ENCODE measurements at places on chromosomes 4 and X.

- no peak for DNase-seq
These were observed 26.5 kb downstream of the ZNF81 start for GRCh38 chrX:47863187-47863586.

GRCh38 chr4:68861057-68861456 is 45.3 kb downstream of the UGT2B10 start:
- no peak for DNase-seq

- DNase-seq: no peak
These were observed 97.2 kb downstream of the MAB21L2 start for GRCh38 chr4:150679018-150679764.

- DNase-seq: no peak
These were observed 35.4 kb upstream of the SPON2 start for GRCh38 chr4:1207603-1208265.

DNA sequence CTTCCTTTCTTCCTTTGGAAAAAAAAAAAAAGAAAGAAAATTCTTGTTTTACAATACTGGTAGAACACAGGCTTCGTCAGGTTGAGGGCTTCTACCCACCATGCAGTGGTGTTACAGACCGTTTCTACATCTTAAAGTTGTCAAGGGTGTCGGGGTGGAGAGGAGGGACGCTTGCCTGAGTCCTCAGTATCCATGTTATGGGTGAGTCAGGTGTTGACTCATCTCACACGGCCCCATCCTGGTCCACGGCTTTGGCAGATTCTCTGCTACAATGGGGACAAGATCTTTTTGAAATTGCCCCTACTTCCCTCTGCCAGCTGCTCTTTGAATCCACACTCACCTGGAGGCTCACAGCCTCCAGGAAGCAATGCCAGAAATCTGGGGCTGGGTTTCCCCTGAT is 310.3 kb upstream of the ZFP42 start:
- no peak for DNase-seq

DNA sequence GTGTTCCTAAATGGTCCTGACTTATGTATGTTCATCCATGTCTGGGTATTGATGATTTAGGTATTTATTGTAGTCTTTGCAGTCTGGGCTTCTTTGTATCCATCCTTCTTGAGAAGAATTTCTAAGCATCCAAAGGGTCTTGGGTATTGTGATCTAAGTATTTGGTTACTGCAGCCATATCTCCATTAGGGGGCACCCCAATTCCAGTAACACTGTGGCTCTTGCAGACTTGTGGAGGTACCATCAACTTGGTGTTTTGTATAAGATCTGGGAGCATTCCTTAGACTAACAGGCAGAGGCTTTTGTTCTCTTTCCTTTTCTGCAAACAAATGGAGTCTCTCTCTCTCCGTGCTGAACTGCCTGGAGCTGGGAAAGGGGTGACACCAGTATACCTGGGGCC is 113.7 kb upstream of the NEXMIF start:
- no peak for DNase-seq

DNA sequence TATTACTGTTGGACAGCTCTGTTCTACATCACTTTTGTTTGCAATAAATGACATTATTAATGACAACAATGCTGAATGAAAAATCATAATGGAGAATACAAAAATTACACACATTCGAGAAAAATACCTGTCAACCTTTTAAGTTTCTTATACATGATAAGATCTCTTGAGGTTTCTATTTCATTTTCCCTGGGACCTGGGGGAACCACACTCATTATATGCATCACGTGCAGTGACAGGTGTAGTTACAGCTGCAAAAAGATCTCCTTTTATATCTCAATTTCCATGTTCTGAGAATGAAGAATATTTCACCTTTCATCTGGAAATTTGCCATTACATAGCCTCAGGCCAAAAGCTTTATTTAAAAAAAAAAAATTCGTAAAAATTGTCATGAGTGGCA is 1347.0 kb upstream of the AGA start:
- DNase-seq: no peak

DNA sequence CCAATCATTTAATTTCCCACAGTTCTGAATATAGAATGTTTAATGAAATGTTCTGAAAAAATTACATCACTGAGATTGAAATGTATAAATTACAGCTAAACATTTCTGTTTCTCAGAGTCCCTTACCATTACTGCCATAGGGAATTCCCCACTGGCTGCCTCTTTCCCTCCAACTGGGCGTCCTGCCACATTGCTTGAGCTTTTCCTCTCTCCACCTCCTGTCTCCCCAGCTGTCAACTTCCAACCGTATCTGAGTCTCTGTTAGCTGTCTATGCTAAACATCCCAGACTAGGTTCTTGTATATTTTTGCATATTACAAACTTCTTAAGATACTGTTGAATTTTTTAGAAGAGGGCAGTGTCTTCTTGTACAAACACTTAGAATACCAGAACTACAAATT is 407.3 kb upstream of the SLIT2 start:
- DNase-seq: no peak

GRCh38 chrX:65926095-65927019 is 113.5 kb downstream of the VSIG4 start:
- DNase-seq: peak; percentile 8

- no peak for DNase-seq
These were observed 242.8 kb upstream of the DKK2 start for GRCh38 chr4:107278791-107279483.

DNA sequence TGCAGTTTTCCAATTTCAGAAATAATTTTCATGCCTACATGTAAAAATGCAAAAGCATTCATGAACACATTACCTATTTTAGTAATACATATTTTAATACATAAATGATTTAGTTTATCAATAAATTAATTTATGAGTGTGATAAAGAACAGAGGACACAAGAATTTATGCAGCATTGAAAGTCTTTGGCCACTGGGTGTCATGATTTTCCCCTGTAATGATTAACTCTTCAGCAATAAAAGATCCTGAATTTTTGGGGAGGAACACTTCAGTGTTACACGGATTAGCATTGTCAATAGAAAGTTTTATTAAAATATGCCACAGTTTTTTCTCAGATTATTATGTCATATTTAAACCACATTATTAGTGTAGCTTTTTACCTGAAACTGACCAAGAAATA is 8.6 kb upstream of the VCX2 start:
- DNase-seq: no peak

GRCh38 chr4:11931266-11931820 is 502.6 kb upstream of the HS3ST1 start:
- no peak for DNase-seq

DNA sequence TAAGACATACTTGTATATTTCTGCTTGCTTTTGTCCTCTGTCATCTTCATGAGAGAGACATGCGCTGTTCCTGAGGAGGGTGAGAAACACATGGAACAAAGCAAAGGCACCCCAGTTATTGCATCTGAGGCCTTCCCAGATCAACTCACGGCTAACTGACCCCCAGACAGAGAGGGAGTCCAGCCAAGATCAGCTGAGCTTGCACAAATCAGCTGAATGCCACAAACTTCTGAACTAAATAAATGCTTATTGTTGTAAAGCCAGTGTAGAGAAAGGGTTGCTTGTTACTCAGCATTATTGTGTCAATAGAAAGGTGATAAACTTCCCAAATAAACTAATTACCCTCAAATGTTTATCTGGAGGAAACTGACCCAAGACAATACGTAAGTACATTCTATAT is 163.8 kb downstream of the BTC start:
- no peak for DNase-seq

GRCh38 chr4:2364654-2365053 is 53.8 kb downstream of the ZFYVE28 start:
- DNase-seq: peak; percentile 28

DNA sequence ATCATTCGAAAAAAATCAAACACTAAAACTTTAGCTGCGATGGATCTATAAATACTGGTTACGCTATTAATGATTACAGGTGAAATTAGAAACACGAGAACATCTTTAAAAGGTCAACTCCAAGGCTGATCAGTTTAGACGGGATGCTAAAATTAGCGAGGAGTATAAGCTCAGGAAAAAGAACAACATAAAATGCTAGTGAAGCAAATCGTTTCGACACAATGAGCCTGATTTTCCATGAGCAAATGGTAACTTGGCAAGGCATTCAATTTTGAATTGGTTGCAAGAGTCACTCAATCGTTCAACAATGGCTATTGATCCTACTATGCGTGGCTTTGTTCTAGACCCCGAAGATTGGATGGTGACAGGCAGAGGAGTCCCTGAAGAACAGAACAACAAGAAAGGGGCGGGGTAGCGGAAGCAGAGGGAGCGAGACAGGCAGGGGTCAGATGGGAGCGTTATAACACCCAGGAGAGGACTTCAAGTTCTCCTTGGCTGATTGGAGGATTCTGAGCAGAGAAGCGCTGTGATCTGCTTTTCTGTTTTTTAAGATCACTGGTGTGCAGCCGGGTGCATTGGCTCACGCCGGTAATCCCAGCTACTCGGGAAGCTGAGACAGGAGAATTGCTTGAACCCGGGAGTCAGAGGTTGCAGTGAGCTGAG is 146.5 kb downstream of the RBM47 start:
- DNase-seq: no peak

- DNase-seq: no peak
These were observed 136.2 kb upstream of the RASGEF1B start for GRCh38 chr4:81607950-81608349.

GRCh38 chr4:183940864-183941263 is 35.8 kb downstream of the STOX2 start:
- DNase-seq: no peak

DNA sequence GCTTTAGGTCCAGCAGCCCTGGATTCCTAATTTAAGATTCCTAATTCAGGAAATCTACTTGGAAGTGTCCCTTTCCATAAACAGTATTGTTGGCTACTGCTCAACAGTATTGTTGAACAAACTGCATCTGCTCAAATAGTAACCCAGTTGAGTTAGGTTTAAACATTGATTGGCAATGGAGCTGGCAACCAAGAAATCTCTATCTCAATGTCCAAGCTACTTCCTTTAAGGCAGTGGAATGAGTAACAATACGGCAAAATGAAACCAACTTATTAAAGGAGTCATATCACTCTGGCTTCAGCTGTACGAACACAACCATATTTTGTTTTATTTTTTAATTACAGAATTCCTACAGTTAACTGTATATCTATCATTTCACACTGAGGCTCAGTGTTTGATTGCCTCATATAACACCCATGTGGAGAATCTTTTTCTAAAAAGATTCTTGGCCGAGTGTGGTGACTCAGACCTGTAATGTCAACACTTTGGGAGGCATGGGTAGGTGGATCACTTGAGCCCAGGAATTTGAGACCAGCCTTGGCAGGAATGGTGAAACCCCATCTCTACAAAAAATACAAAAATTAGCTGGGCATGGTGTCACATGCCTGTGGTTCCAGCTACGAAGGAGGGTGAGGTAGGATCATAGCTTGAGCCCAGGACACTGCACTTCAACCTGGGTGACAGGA is 71.7 kb upstream of the IL13RA1 start:
- no peak for DNase-seq
